NCI-H2081 (cell line): ENCODE measurements at places on chromosomes 1 and 21.

- DNase-seq = no peak
Measured at GRCh38 chr1:94832446-94832845, 12.3 kb downstream of the SLC44A3 start.

DNA sequence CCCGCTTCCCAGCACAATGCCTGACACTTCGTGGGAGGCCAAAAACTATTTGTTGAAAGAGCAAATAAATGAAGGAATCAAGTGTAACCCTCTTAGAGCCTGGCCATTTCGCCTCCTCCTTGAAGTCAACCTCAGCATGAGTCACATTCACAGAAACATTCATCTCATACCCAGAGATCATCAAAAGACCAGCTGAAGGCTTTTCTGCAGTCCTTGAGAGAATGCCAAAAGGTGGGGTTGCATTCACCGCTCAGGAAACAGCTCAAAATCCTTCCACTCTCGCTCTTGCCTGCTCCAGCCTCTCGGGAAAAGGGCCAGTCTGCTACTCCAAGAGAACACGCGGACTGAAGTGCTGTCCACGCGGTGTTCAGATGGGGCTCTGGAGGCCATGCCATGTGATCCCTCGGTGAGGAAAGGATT lies 90.0 kb downstream of the VWA5B1 start:
- DNase-seq = no peak

DNA sequence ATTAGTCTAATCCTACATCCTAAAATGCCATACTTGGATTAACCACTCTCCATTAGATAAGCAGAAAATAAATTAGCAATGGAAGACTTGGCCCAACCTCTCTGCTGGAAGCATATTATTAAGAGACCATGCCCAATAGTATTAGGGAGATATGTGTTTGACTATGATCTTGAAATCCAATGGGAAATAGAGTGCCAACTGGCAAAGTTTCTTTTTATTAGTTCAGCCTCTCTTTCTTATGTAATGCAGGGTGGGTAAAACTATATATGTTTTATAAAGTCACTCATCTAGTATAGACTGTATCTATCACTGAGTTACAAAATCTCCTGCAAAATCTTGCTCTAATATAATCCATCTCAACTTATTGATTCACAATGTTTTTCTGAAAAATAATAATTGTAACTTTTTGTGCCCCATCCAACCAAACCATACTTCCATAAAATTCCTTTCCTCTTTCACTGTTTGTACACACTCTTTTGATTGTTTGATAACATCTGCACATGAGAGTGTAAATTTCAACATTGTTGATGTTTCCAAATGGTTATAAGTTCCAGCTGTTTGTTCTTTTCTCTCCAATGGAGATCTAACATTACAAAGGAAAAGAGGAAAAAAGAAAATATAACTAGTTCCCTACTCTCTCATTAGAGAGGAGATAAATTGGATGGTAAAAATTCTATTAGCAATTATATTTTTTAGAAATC lies 408.1 kb upstream of the ADGRL2 start:
- no peak for DNase-seq

- DNase-seq = no peak
Measured at GRCh38 chr1:173775578-173776226, 48.8 kb upstream of the DARS2 start.

GRCh38 chr1:175984813-175985212 lies 222.3 kb downstream of the COP1 start:
- no peak for DNase-seq

- no peak for DNase-seq
Measured at GRCh38 chr1:208201229-208201628, 43.0 kb downstream of the PLXNA2 start.

GRCh38 chr1:112676543-112676942 lies 2.1 kb downstream of the MOV10 start:
- DNase-seq = no peak

GRCh38 chr1:119959268-119960220 lies 63.2 kb upstream of the ADAM30 start:
- no peak for DNase-seq

- DNase-seq = no peak
Measured at GRCh38 chr1:212035835-212036605, 472 bp downstream of the DTL start.

- DNase-seq = no peak
Measured at GRCh38 chr1:29999595-29999994, 723.8 kb downstream of the MATN1 start.
